ENCODE measurements at places on chromosomes 3 and 15. TPM values are rescaled to one million over a fixed set of nuclear protein-coding genes. Genes with fewer than 3 reads are reported as not detected.

DNA sequence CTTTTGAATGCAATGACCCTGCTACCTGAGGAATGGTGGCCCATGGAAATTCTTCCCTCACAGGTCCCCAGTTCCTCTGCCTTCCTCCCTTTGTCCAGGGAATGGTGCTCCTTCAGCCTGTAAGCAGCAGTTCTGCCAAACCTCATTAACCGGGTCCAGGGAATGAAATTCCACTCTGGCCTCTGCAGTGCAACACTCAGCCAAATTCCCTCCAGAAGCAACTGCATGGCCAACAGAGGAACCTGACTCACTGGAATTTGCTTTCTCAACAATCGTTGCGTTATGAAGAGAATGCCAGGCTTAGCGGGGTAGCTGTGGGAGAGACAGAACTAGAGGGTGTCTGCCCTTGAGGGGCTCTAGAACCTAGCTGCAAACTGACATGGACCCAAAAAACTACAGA, 449.4 kb upstream of the PROK2 start:
- no peak for DNase-seq

DNA sequence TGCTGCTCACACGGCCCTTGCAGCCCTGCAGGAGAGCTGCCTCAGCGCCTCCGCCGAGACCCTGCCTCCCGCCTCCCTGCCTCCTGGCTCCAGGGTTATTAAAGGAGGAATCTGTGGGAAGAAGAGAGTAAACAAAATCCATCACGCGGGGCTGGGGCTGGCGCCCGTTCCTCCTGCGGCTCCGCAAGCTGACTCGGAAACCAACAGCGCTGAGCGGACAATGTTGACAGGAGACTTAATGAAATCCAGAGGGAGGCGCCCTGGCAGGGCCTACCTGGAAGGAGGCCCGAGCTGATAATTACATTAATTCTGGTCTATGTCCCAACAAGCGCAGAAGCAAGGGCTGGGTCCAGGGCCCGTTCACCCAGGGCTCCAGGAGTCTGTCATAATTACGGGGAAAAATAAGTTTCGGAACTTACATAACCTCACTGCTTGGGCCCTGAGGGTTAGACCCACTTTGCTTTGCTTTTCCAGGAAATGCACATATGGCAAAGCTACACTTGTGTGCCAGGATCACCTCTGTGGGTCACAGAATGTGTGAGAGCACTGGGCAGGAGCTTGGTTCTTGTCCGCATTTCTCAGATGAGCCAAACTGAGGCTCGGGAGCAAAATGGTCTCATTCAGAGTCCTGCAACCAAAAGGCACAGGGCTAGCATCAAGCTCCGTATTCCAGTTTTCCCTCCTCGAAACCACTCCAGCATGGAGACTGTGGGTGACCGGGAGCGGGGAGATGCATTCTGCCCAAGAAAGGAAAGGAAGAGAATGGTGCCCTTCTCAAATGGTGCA, 43.8 kb upstream of the SLC6A6 start:
- DNase-seq = peak; percentile 55

DNA sequence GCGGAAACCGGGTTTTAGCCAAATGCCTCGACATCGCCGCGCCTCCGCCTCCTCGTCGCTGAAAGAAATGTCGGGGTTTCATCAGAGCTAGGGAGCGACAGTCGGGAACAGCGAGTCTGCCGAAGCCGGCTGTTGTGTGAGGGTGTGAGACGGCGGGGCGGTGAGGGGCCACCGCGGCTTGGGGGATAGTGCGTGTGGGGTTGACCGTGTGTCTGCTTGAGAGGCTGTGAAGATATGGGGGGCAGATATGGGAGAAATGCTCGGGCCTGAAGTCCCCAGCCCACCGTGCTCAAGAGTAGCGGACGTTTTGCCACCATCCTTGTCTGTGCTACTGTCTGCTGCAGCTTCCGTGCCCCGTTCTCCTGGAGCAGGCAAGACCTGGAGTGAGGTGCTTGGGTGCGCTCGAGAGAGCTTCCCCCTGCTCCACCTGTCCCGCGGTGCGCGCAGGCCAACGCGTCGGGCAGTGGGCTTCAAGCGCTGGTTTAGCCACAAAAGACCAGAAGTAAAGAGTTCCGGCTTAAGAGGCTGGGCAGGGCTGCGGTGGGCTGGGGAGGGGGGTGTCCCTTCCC, 716 bp upstream of the ISLR2 start:
- no peak for DNase-seq

DNA sequence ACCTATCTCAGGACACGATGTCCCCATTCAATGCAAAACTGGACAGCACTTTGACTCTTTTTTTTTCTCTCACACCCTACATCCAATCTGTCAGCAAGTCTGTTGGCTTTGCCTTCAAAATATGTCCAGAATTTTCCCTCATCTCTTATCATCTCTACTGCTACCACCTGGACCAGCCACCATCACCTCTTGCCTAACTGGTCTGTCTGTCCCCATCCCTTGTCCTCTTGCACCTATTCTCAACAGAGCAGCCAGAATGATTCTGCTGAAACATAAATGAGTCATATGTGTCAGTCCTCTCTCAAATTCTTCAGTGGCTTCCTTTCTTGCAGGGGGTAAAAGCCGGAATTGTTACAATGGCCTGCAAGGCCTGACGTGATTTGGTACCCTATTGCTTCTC, 105.8 kb downstream of the CYP19A1 start:
- no peak for DNase-seq

DNA sequence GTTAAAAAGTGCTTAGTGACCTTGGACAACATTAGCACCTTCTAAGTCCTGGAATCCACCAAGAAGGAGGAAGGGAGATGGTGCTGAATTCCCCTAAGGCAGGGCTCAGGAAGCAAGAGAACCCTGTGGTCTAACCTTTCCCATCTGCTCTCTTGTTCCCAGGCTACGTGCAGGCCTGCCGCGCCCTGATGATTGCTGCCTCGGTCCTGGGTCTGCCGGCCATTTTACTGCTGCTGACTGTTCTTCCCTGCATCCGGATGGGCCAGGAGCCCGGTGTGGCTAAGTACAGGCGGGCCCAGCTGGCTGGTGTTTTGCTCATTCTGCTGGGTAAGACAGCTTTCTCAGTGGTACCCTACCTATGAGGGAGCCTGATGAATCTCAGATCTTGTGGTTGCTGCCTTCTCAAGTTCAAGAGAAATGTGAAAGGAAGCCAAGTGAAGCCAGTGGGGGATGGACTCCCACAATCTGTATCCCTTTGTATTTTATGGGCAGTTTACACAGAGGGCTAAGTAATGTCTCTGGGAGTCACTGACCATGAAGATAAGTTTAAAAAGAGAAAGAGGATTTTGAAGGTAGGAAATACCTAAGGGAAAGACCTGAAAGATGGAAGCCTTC, 4.4 kb downstream of the CLDN11 start:
- no peak for DNase-seq

GRCh38 chr3:126621171-126621570, 33.8 kb downstream of the TXNRD3 start:
- DNase-seq = no peak

The ALDH1A3 gene
- 4.7 TPM for total RNA-seq

DNA sequence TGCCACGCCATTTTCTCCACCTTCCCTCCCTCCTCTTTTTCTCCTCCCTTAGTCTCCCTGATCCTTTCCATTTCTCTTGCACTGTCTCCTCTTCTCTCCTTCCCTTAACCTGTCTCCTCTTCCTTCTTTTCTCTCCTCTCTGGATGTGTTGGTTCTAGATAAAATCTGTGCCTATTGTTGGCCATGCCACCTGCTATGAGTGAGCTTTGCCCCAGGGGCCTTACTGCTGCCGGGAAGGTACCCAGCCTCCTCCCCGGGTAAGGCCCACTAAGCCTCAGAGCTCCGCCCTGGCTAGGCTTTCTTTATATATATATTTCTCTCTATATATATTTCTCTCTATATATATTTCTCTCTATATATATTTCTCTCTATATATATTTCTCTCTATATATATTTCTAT, 14.7 kb downstream of the GPD1L start:
- DNase-seq = peak; percentile 37

DNA sequence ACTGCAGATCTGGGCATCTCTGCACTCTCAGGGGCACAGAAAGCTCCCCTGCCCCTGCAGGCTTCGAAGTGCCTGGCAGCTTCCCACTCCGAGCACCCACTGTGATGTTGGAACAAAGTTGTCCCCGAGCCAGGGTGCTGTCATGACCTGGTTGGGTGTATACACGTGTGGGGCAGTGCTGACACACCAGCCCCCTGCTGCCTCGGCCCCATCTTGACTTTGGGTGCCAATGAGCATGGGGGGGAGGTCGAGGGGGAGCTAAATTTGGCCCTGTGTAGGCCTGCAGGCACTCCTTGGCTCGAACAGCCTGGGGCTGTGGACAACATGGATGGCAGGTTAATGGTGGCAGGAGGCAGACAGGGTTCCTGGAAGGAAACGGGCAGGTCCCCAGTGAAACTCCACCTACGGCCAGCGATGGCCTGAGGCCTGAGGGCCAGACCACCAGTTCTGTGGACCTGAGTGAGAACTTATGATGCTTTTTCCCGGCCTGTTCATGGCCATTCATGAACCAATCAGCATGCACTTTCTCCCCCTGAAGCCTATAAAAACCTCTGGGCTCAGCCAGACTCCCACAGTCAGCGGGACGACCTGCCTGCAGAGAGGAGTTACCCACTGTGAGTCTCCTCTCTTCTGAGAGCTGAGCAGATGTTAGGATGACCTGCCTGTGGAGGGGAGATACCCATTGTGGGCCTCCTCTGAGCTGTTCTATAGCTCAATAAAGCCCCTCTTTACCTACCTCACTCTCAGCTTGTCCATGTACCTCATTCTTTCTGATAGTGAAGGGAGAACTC, 1029.1 kb upstream of the GBE1 start:
- no peak for DNase-seq

The ECE2 gene
- total RNA-seq = not detected

DNA sequence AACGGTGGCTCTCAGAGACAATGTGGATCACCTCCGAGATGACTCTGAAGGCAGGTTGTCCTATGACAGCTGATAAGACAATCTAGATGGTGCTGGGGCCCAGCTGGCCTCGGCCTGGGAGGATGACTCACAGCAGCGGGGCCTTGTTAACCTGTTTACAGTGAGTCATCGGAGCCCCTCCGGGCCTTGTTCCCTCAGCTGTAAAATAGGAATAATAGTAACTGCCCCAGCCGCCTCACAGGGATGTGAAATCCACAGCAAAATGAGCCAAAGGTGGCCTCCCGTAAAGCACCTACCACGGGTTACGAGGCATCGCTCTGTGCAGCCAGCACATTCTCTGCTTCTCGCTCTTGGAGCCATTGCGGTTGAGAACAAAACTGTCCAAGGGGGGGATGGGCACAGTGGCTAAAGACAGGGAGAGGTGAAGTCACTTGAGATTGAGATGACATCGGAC, 88.6 kb upstream of the RASGRF1 start:
- DNase-seq = no peak

GRCh38 chr15:52039925-52040781, 21.1 kb downstream of the MAPK6 start:
- DNase-seq = no peak

The APPL1 gene
- 26.3 TPM for total RNA-seq

DNA sequence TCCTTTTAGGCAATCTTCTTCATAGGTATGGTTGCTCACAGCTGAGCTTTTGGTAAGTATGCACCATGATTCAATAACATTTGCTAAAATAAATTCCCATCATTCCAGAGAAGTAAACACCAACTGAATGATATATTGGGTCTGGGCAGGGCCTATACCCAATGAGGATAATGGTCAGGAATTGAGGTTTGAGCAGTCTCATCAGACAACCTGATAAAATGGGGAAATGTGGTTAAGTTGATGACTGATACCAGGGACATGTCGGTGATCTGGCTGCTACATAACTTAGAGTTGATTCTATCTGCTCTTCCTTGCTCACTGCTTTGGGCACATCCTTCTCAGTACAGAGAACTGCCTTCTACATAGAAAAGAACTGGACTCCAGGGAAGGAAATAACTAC, 92.9 kb downstream of the GPR156 start:
- no peak for DNase-seq

The TMEM158 gene
- total RNA-seq = 1.9 TPM

The SGO1 gene
- total RNA-seq = 1.6 TPM

GRCh38 chr3:195352895-195353488, 82.0 kb upstream of the XXYLT1 start:
- DNase-seq = no peak

DNA sequence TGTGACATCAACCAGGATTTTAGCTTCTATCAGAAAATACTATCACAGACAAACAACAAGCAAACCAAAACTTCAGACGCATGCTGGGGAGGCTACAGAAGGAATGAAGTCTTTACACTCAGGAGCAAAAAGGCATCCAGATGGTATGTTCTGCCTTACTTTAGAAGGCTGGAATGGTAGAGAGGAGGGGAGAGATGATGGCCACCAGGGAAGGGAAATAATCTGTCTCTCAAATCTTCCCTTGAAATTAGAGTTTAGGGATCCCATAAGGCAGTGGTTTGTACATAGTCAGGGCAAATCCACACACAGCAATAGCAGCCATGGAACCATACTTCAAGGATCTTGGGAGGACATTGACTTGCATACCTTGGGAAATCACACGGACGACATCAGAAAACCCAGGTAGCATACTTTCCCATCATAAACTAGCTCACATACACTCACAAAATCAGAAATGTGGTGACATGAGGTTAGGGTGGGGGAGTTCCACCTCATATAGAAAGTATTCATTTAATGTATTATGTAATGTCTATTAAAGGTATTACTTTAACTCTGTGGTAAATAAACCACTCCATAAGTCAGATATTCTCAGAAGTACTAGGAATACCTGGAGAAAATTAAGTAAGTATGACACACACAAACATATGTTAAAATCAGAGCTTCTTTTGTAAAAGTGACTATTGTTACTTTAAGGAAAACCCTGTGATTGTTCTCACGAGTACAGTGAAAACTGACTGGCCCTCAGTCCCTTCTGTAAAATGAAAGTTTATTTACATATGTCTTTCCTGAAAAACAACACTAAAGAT, 9.4 kb downstream of the BTLA start:
- no peak for DNase-seq
